ENCODE measurements at places on chromosomes 12 and 14. TPM values are rescaled to one million over a fixed set of nuclear protein-coding genes. Genes with fewer than 3 reads are reported as not detected.

- no peak overlapping the region for H3K4me3 ChIP-seq
- H3K27me3 ChIP-seq = no peaks in the 10 kb centered on the region
- no peaks in the 10 kb centered on the region for H3K4me1 ChIP-seq
Measured at GRCh38 chr12:67748743-67749040, 100.1 kb downstream of the DYRK2 start.

BCL7A gene
- 75.6 TPM for total RNA-seq

AICDA gene
- 0.94 TPM for total RNA-seq

GRCh38 chr12:130249376-130249775 is 87.1 kb downstream of the FZD10 start:
- DNase-seq = no peak
- no peaks in the 10 kb centered on the region for H3K27me3 ChIP-seq
- no peak overlapping the region for H3K4me3 ChIP-seq
- no peaks in the 10 kb centered on the region for H3K36me3 ChIP-seq
- H3K4me1 ChIP-seq = no peaks in the 10 kb centered on the region

GRCh38 chr14:78401866-78402265 is 231.7 kb downstream of the NRXN3 start:
- no peaks in the 10 kb centered on the region for H3K36me3 ChIP-seq
- no peak for DNase-seq
- no peak overlapping the region for H3K4me3 ChIP-seq
- H3K27me3 ChIP-seq = no peaks in the 10 kb centered on the region
- H3K4me1 ChIP-seq = no peaks in the 10 kb centered on the region
- no peak overlapping the region for H3K27ac ChIP-seq

DNA sequence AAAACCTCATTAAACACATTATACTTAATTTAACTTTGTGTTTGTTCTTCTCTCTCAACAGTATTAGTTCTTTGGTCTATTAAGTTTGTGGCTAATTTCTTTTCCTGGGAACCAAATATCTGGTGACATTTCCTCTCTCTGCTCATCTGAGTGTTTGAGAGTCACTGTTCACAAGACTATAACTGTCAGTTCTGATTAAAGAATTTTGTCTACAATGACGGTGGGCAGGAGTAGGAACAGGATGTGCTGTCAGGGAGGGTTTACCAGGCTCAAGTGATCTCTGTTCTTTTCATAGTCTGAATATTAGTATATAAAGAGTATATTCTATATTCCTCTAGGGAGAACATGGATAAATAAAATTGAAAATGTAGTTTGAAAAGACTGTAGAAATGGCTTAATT is 92.9 kb downstream of the ALG10B start:
- no peaks in the 10 kb centered on the region for H3K27me3 ChIP-seq
- no peak overlapping the region for H3K4me3 ChIP-seq
- DNase-seq = no peak
- no peaks in the 10 kb centered on the region for H3K4me1 ChIP-seq
- H3K36me3 ChIP-seq = no peaks in the 10 kb centered on the region
- H3K27ac ChIP-seq = no peak overlapping the region

ASPG gene
- total RNA-seq = not detected

GRCh38 chr14:55111122-55111708 is 17.8 kb upstream of the LGALS3 start:
- no peak for DNase-seq
- H3K27ac ChIP-seq = no peak overlapping the region
- no peaks in the 10 kb centered on the region for H3K4me1 ChIP-seq
- H3K36me3 ChIP-seq = no peaks in the 10 kb centered on the region

CCDC197 gene
- not detected for total RNA-seq

- no peak overlapping the region for H3K27ac ChIP-seq
- no peak overlapping the region for H3K4me3 ChIP-seq
- no peak for DNase-seq
- no peaks in the 10 kb centered on the region for H3K27me3 ChIP-seq
Measured at GRCh38 chr14:76002383-76002782, 16.8 kb downstream of the IFT43 start.

- no peak for DNase-seq
- H3K4me3 ChIP-seq = no peak overlapping the region
- H3K27me3 ChIP-seq = no peaks in the 10 kb centered on the region
- no peak overlapping the region for H3K27ac ChIP-seq
Measured at GRCh38 chr12:124536641-124537040, 30.8 kb downstream of the NCOR2 start.

ADGRD1 gene
- total RNA-seq = 1.1 TPM

GRCh38 chr12:70028515-70028914 is 203.5 kb downstream of the MYRFL start:
- DNase-seq = no peak
- H3K27ac ChIP-seq = no peak overlapping the region
- no peak overlapping the region for H3K4me3 ChIP-seq
- no peaks in the 10 kb centered on the region for H3K36me3 ChIP-seq

GRCh38 chr14:68840454-68840853 is 47.6 kb upstream of the ZFP36L1 start:
- peaks cover 6% of the 10 kb centered on the region for H3K4me1 ChIP-seq
- no peaks in the 10 kb centered on the region for H3K27me3 ChIP-seq
- H3K4me3 ChIP-seq = no peak overlapping the region
- no peak for DNase-seq
- no peak overlapping the region for H3K27ac ChIP-seq

GRCh38 chr12:15152456-15152855 is 68.8 kb downstream of the RERG start:
- H3K4me1 ChIP-seq = no peaks in the 10 kb centered on the region
- no peak overlapping the region for H3K27ac ChIP-seq
- no peak overlapping the region for H3K4me3 ChIP-seq

DNA sequence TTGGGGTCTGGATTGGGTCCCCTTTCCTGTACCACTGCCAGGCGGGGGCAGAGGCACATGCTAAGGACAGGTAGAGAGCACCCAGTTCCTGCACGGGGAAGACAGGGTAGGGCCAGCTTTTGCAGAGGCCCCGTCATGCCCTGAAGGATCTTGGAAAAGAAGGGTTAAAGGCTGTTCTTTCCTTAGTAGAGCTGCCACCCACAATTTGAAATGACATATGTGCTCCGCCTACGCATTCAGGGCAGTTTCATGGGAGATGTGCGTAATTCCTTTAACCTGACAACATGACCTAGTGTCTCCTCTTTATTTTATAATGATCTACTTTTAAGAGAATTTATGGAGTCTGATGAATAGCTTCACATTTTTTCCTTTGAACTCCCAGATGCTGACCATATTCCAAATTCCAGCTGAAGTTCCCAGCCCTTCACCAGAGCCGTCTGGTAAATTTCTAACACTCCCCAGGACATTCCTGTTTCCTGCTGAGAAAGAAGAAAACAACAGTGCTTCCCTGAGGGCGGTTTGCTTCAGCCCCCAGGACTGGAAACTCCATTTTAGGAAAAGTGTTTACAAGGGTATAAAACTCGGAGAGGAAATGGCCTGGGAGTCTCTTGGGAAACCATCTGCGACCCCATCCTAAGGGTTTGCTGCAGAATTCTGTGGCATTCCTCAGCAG is 58.9 kb upstream of the PLEKHG3 start:
- no peaks in the 10 kb centered on the region for H3K4me1 ChIP-seq
- DNase-seq = no peak
- H3K36me3 ChIP-seq = no peaks in the 10 kb centered on the region
- H3K27ac ChIP-seq = no peak overlapping the region
- no peak overlapping the region for H3K4me3 ChIP-seq

- no peaks in the 10 kb centered on the region for H3K4me1 ChIP-seq
- no peaks in the 10 kb centered on the region for H3K27me3 ChIP-seq
- no peak overlapping the region for H3K4me3 ChIP-seq
- peaks cover 34% of the 10 kb centered on the region for H3K36me3 ChIP-seq
- no peak for DNase-seq
- no peak overlapping the region for H3K27ac ChIP-seq
Measured at GRCh38 chr12:45918818-45919217, 71.6 kb downstream of the SCAF11 start.

EML1 gene
- not detected for total RNA-seq

DNA sequence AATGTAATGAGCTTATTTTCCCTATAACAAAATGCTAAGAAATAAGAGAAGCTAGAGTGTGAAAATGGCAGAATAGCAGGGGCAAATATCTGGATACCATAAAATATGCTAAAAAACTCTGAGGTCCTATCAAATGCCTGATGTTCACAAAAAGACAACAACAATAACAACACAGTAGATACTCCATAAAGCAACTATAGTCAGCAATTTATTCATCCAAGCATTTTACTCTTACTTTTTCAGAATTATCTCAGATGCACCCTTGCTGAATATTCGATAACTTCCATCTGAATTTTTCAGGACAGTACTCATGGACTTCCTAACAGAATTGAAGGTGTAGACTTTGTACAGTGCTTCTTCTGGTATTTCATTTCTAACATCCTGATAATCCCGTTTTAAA is 88.9 kb downstream of the ATP2B1 start:
- no peak overlapping the region for H3K27ac ChIP-seq
- no peaks in the 10 kb centered on the region for H3K27me3 ChIP-seq
- H3K4me3 ChIP-seq = no peak overlapping the region

DNA sequence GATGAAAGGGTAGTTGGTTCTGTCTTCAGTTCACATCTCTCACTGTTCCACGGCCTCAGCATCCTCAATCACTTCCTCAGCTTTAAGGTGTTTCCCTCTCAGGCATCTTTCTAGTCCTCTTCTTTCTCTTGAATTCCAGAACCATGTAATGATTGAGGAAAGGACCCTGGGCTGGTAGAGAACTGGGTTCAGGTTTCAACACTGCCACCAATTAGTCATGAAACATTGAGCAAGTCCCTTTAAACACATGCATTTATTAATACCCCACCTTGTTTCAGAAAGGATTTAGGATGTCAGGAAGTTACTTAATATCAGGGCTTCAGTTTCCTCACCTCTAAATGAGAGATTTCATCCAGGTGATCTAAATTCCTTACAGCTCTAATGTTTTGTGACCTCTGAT is 7.2 kb downstream of the DMAC2L start:
- no peaks in the 10 kb centered on the region for H3K27me3 ChIP-seq
- H3K36me3 ChIP-seq = peaks cover 3% of the 10 kb centered on the region
- peaks cover 10% of the 10 kb centered on the region for H3K4me1 ChIP-seq

- no peak overlapping the region for H3K4me3 ChIP-seq
- DNase-seq = no peak
- H3K36me3 ChIP-seq = no peaks in the 10 kb centered on the region
Measured at GRCh38 chr14:52848626-52849025, 57.2 kb upstream of the GNPNAT1 start.

DNA sequence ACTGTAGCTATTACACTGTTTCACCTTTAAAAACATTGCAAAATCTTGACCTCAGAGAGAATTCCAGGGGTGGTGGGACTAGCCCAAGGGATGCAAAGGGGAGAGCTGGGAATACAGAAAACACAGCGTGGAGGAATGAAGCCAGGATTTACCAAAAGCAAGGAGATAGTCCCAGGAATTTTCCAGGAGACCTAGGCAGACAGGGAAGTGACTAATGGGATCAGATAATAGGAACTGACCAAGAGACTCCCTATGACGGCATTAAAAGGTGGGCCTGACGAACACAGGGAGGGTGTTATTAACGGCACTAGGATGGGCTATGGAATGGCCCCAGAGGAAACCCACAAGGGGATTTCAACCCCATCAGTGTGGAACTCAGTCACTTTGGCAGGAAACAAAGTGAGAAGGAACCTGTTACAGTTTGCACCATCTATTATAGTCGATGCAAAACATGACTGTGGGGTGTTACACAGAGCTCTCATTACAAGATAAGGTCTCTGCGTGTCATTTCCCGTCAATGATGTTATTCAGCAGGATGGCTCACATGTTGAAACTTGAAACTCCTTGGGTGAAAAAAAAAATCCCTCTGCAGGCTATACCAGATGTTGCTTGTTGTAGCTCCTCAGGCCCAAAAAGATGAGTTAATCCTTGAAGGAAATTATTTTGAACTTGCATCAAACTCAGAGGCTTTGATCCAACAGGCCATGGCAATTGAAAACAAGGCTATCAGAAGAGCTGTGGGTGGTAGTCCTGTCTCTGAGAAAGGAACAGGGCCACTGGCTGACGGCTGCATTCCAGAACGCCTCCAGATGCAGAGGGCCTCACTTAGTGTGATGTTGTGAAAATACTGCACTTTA is 58.7 kb downstream of the DRAM1 start:
- no peak overlapping the region for H3K4me3 ChIP-seq
- peak overlapping the region; percentile 85 for H3K27ac ChIP-seq
- H3K4me1 ChIP-seq = peaks cover 72% of the 10 kb centered on the region
- no peaks in the 10 kb centered on the region for H3K27me3 ChIP-seq

GRCh38 chr12:14928931-14929330 is 9.4 kb downstream of the ERP27 start:
- no peaks in the 10 kb centered on the region for H3K4me1 ChIP-seq
- no peak overlapping the region for H3K27ac ChIP-seq
- H3K4me3 ChIP-seq = no peak overlapping the region
- peaks cover 26% of the 10 kb centered on the region for H3K36me3 ChIP-seq

DNA sequence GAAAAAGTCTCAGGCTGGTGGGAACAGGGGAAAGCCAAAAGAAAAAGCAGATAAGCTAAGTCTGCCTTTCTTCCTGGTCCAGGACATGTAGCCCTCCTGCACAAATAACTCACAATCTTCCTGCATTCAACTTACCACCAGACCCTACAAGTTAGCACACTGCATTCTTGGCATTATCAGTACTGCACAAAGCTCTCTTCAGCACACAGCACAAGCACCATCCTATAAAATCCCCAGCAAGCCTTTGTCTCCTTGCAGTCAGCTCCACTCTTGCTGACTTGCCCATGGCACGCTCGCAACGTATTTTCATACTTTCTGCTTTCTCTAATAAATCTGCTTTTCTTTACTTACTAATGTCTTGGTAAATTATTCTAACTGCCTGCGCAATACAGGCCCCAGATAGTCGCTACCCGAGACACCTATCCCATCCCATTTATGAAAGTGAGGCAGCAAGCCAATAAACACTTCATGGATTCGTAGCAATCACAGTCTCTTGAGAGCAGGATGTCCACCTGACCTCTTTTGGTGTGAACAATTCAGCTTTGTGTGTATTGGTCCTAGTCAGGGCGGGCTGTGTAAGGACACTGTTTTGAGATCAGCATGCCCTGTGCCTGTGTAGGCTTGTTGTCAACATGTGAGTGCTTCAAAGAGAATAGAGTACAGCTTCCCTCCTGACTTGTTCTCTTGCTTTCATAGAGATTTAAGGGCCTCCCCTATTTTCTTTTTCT is 49.0 kb downstream of the TMEM117 start:
- H3K27ac ChIP-seq = no peak overlapping the region
- H3K36me3 ChIP-seq = no peaks in the 10 kb centered on the region
- no peak overlapping the region for H3K4me3 ChIP-seq
- H3K4me1 ChIP-seq = no peaks in the 10 kb centered on the region
- DNase-seq = no peak

ABHD12B gene
- not detected for total RNA-seq

GRCh38 chr12:49664591-49665239 is 41.4 kb downstream of the PRPF40B start:
- H3K27ac ChIP-seq = peak overlapping the region; percentile 95
- H3K4me1 ChIP-seq = peaks cover 92% of the 10 kb centered on the region
- no peak for DNase-seq
- H3K4me3 ChIP-seq = no peak overlapping the region
- peaks cover 9% of the 10 kb centered on the region for H3K36me3 ChIP-seq
- no peaks in the 10 kb centered on the region for H3K27me3 ChIP-seq

DNA sequence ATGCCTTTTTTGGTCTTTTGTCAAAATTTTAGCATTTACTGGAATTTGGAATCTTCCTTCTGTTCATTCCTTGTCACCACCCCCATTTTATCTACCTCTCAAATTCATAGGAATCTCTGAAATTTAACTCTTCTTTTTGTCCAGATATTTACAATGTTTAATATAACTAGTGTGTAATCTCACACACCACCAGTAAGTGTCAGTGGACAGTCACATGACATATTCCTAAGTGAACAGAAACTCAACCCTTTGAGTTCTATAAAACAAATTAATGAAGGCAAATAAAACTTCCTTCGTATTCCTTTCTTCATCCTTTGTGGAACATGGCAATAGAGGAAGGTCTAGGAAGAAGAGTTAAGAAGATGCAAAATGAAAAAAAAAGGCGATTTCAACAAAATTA is 26.6 kb downstream of the ATF7 start:
- peaks cover 2% of the 10 kb centered on the region for H3K36me3 ChIP-seq
- peaks cover 15% of the 10 kb centered on the region for H3K4me1 ChIP-seq
- DNase-seq = no peak
- H3K4me3 ChIP-seq = no peak overlapping the region
- no peaks in the 10 kb centered on the region for H3K27me3 ChIP-seq
- no peak overlapping the region for H3K27ac ChIP-seq

All from B cell (primary cell).